ENCODE measurements at places on chromosomes 1 and 21.

- no peak for DNase-seq
Observed at GRCh38 chr1:173405281-173405680, 71.9 kb upstream of the PRDX6 start.

DNA sequence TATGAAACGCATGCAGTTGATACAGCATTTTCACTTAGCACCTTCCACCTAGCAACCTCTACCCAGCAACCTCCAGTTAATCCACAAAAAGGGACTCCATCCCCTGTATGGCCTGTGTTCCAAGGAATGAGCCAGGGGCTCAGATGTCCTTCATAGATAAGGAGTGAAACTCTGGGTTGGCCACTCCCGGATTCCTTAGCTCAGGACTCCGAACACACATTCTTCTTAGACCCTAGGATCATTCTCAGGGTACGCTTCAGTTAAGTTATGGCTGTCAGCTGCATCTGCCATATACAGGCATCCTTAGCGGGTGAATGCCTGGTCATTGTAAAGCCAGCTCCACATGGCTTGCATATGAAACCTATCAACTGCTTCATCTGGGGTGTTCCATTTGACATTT, 15.9 kb upstream of the IFI6 start:
- DNase-seq, result no peak

DNA sequence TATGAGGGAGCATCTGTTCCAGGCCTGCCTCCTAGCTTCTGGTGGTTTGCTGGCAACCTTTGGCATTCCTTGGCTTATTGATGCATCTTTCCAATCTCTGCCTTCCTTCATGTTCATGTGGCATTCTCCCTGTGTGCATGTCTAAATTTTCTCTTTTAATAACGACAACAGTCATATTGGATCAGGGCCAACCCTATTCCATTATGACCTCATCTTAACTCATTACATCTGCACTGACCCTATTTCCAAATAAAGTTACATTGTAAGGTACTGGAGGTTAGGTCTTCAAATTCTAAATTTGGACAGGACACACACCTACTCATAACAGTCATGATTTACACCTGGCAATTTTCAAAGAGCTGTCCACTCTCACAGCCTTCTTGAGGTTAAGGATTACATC, 117.2 kb upstream of the FGGY start:
- no peak for DNase-seq

DNA sequence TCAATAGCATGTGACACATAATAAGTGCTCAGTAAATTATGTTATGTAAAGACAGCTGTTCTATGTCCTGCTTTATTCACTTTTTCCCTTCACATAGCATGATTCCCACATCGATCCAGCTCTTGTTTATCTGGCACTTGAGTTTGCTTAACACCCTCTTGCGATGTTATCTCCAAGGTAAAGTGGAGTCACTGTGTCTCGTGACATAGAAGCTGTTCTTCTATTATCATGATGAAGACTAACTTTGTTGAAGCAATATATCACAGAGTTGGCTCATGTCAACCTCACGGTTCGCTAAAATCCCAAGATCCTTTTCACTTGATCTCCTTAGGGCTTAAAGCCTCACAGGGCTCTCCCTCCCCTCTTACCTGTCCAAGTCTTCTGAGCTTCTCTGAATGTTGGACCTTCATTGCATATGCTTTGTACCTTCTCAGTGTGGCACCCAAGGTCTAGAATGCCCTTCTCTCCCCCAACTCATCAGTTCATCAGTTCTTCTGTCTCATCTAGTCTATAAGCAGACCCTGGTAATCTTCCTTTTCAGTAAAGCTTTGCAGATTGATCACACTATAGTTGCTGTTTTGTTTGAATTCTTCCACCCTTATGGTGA, 38.0 kb downstream of the PLXNA2 start:
- no peak for DNase-seq

DNA sequence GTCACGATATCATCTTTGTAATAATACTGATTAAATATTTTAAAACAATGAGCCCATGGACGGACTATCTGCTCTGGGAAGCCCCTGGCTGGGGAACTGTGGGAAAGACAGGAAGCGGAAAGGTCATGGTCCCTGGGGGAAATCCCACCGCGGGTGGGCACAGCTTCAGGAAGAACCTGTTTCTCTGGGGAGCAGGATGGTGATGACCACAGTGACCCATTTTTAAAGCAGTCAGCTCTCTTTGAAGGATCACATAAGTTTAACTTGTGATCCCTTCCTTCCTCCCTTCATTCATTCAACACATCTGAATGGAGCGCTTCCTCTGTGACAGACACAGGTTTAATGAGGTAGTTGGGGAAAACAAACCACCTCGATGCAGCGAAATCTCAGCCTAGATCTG, 73.0 kb downstream of the DHRS3 start:
- no peak for DNase-seq

GRCh38 chr1:219563568-219563967, 49.3 kb downstream of the ZC3H11B start:
- DNase-seq, result no peak

GRCh38 chr1:56092684-56093570, 486.4 kb downstream of the PLPP3 start:
- no peak for DNase-seq

DNA sequence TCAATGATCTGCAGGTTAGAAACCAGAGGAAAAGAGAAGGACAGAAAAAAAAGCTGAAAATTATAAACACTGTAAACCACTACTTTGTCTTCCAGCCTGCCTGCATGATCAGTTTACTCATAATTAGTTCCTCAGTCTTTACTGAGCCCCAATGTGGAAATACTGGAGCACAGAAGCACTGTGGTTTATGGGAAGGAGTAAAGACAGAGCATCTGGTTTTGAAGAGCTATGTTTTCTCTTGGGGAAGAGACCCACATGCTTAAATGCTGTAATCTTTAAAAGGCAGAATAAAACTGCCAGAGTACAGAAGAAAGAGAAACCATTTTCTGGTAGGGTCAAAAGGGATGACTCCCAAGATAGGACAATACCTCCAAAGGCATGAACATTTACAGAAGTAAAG, 159.0 kb upstream of the ZNHIT6 start:
- DNase-seq, result no peak

DNA sequence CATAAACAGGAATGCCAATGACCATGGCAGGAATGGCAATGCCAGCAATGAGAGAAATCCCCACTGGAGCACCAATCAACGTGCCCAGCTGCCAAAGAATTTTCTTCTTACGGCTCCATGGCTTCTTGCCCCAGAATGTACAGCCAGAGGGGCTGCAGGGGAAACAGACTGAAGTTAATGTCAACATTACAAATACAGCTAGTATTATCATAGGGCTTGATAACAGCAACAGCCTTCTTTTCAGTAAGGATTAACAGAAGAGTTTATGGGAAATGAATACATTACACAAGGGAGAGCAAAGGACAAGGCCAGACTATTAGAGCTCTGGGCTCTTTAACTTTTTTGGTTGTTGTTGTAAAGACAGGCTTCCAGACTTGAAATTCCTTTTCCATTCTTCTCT, 18.2 kb downstream of the RNF19B start:
- no peak for DNase-seq

GRCh38 chr1:5572794-5573193, 419.4 kb downstream of the NPHP4 start:
- no peak for DNase-seq

DNA sequence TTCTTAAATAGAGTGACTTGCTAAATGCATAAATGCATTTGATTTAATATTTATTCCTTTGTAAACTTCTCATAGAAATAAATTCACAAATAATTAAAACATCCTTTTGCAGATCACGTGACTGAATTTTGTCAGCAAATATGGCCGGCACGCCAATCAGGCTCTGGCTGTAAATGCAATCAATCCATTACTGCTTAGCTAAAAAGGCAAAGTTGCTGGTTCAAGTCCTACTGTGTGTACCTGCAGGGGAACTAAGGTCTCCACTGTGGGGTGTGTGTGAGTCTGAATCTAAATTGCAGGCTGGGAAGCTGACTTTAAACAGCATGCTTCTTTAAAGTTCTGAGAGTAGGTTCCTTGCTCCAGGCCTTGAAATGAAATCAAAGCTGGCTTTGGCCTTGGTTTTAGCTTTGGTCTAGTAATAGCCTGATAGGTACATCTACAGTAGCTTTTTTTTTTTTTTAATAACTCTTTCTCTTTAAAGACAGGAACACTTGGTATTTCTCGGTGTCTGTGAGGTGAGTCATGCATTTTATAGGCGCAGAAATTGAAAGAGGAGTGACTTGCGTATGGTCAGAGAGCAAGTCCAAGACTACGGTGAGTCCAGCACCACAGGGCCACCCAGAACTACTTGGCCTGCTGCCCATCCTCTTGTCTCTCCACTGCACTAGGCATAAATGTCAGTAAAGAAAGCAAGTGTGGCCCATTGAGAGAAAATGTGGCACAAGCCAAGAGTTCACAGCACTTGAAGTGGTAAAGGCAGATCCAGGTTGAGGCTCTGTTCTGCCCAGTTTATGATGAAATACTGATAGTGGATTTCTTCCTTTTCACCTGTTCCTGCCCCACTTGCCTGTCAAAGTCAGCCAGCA, 36.2 kb upstream of the LYST start:
- DNase-seq, result no peak

- no peak for DNase-seq
Observed at GRCh38 chr1:18090636-18091035, 17.0 kb upstream of the IGSF21 start.

DNA sequence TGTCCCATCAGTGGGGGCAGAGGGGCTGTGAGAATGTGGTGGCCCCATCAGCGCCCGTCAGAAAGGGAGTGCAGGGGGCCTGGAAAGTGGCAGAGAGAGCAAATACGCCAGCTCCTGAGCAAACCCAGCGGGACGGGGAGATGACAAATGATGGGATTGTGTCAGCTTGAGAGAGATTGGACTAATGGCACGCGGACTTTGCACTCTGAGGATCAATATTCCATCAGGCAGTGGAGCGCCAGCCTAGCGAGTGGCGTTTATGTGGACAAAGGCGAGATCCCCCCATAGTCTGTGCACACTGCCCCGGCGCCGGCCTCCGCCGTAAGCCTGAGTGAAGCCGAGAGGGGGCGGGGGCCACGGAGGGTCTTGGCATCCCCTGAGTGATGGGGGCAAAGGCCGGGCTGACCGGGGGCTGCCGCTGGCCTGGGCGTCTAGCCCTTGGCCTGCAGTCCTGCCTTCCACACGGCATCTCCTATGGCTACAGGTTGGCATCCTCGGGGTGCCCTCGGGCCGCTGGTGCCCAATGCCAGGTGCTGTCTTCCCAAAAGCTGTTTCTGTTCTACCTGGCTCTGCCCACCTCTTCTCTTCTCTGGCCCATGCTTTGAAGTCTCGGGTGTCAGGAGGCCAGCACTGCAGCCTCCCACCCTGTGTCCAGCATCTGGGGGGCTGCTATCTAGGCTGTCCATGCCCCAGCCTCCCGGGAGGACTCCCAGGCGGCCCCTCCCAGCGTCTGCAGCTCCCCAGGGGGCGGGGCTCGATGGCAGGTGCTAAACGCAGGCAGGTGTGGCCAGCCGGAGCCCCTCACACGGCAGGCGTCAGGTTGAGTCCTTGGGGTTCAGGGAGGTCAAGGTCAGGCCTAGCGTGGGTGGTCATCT, 46.5 kb downstream of the PRDM16 start:
- no peak for DNase-seq

- no peak for DNase-seq
Observed at GRCh38 chr1:24737368-24738117, 7.7 kb upstream of the CLIC4 start.

- no peak for DNase-seq
Observed at GRCh38 chr1:3598051-3598491, 13.2 kb downstream of the MEGF6 start.

GRCh38 chr21:23725576-23725975, 1881.7 kb downstream of the MRPL39 start:
- no peak for DNase-seq

DNA sequence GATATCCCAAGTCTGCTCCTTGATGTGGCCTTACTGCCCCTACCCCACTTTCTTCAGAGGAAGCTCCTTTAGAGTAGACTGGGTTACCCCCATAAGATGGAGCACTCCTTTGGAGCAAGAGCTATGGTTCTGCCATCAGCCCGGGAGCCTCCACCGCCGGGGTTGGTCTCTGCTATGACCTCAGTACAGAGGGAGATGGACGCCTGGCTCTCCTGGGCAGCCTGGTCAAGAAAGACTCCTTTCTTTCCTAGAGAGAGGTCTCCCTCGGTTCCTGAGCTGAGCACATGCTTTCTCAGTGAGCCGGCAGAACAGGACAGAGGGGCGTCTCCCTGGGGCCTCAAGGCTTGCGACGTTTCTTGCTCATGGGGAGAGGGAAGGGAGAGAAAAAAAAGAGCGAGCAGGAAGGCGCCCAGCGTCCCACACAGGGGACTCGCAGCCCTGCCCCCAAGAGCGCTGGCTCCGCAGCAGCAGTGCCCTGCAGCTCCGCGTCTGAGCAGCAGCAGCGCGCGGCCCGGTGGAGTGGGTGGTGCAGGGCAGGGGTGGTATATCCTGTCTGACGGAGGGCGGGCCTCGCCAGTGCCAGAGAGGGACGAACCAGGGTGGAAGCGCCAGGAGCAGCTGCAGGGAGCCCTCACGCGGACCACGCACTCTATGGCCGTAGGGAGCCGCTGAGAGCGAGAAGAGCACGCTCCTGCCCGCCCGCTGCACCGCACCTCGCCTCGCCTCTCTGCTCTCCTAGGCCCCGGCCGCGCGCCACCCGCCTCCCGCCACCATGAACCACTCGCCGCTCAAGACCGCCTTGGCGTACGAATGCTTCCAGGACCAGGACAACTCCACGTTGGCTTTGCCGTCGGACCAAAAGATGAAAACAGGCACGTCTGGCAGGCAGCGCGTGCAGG, at the start of gene PKP1:
Gene PKP1 (plus strand): TSS at position 576 of the 899 bp plus-strand sequence. CDS start 197 bp downstream, at position 773.
- DNase-seq, result no peak

- DNase-seq, result no peak
Observed at GRCh38 chr1:37631036-37631435, 3.7 kb downstream of the RSPO1 start.

GRCh38 chr21:32921632-32922230, 104.0 kb upstream of the OLIG2 start:
- no peak for DNase-seq

DNA sequence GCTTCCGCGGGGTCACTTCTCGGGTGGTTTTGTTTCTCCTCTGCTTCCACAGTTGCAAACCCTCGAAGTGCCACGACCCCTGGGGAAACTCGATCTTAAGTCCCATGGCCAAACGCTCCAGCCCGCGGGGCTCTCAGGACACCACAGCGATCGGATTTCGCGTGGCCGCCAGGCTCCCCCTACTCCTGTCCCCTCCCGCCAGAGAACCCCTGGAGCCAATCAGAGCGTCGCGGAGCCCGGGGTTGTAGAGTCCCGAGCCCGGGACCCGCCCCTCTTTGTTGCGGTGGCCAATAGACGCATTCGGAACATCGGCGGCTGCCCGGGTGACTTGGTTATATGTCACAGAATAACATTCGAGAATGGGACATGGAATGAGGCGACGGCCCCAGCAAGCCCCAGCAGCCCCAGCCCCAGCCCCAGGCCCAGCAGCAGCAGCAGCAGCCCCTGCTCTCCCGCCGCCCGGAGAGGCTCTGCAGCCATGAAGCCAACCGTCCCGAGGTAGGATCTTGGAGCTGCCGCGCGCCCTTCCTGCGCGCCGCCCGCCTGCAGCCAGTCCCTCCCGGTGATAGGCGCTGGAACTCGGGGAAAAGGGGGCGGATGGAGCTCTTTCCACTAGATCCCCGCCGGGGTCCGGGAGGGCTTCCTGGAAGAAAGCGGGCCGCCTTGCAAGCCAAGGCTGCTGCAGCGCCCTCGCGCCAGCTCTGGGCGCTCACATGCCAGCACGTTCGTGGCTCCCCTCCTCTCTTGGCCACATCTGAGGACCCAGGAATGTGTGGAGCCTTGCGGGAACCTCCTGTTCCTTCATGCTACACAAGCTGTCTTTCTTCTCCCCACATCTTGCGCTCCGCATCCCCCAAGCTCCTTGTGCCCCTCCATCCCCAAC, at the start of gene VASH2:
Gene VASH2 (plus strand): TSS at position 299 of the 883 bp plus-strand sequence. CDS start 1,002 bp downstream, outside the sequence.
- DNase-seq, result peak; percentile 7
